ENCODE measurements at places on chromosomes 13 and 19. TPM values are rescaled to one million over a fixed set of nuclear protein-coding genes. Genes with fewer than 3 reads are reported as not detected.
A peak's percentile ranks its signal among the peaks of the same experiment; 100 is the strongest.

GRCh38 chr13:45367358-45367757 lies 26.4 kb upstream of the TPT1 start:
- peak; percentile 96 for ATAC-seq

- no peak for ATAC-seq
These were observed 11.6 kb downstream of the C19orf47 start for GRCh38 chr19:40336601-40336900.

GRCh38 chr13:64420181-64420580 lies 2810.0 kb downstream of the PCDH9 start:
- ATAC-seq: no peak

GRCh38 chr13:28527629-28528028 lies 32.7 kb upstream of the FLT1 start:
- no peak for ATAC-seq

- ATAC-seq: peak; percentile 64
These were observed 20.0 kb downstream of the TICAM1 start for GRCh38 chr19:4811328-4812131.

DNA sequence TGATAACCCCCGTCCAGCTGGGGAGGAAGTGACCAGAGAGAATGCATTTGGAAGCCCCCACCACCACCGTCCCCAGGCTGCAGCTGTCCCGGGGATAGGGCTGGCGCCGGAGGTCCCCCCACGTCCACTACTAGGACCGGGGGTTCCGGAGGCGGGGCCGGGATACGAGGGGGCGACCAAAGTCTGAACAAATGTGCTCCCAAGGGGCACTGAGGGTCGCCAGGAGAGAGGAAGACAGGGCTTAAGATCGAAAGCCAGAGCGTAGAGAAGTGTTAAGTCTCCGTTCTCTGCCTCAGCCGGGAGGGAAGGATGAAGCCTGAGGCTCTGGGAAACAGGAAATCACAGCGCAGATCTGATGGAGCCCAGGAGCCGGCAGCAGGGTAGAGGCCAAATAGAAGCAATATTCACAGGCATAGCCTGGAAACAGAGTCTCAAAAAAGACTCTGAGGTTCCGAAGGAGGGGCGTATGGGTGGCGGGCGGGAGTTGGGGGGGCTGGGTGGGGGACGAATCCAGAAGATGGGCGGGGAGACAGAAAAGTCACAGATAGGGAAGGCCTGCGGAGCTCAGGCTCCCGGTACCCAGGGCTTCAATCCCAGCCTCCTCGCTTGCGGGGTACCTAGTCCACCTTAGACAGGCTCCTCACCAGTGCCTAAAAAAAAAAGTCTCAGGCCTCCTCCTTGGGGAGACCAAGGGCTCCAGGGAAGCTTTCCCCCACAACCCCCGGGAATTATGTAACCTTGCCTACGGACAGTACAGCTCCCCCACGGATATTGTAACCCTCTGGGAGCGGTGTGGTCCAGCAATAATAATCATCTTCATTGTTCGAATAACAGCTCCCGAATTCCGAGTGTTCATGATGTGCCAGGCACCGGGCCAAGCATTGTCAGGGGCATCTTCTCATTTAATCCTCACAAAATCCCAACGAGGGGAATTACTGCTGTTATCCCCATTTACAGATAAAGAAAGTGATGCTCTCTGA lies 1.1 kb upstream of the ERF start:
- no peak for ATAC-seq

GRCh38 chr13:43551897-43552456 lies 234.8 kb downstream of the ENOX1 start:
- ATAC-seq: no peak

DNA sequence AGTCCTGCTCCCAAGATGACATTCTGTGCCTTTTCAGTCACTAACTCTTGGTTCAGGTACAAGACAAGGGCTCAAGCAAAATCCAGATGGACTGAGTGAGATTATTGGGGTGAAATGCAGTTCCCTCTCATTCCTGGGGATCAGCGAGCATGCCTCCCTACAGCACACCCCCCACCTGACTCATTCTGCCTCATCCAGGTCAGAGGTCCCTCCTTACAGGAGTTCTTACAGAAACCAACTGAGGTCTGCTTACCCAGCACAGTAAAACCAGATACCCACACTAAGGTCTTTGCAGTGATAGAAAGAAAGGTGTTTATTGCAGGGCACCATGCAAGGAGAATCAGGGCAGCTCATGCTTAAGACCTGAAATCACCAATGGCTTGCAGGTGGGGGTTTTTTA lies 21.6 kb upstream of the MRI1 start:
- ATAC-seq: no peak

DNA sequence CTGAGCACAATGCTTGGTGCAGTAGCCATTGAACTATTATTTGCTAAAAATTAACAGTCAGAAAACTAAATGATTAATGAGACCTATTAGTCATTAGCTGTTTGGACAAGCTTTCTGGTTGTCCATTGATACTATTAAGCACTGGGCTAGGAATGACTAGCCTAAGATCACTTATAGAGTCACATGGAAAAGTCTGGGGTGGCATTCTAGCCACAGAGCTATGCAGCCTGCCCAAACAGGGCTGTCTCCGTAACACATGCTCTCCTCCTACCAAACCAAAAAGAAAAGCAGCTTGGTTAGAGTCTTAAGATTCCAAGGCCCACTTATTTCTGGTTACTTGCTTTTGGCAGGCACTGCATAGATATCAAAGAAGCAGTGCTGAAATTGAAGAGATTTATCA lies 193.5 kb upstream of the NBEA start:
- peak; percentile 28 for ATAC-seq

OSCAR gene
- 0.40 TPM for total RNA-seq

NXNL1 gene
- total RNA-seq: not detected

DHPS gene
- total RNA-seq: 34.1 TPM

USE1 gene
- 21.7 TPM for total RNA-seq

FXYD5 gene
- total RNA-seq: 114 TPM

TSPAN16 gene
- total RNA-seq: not detected
